Mucosa of gallbladder (tissue), 1 donor: ENCODE measurements at places on chromosomes 12 and 14.

GRCh38 chr14:92797935-92798653 is 4.0 kb downstream of the GOLGA5 start:
- DNase-seq: no peak

DNA sequence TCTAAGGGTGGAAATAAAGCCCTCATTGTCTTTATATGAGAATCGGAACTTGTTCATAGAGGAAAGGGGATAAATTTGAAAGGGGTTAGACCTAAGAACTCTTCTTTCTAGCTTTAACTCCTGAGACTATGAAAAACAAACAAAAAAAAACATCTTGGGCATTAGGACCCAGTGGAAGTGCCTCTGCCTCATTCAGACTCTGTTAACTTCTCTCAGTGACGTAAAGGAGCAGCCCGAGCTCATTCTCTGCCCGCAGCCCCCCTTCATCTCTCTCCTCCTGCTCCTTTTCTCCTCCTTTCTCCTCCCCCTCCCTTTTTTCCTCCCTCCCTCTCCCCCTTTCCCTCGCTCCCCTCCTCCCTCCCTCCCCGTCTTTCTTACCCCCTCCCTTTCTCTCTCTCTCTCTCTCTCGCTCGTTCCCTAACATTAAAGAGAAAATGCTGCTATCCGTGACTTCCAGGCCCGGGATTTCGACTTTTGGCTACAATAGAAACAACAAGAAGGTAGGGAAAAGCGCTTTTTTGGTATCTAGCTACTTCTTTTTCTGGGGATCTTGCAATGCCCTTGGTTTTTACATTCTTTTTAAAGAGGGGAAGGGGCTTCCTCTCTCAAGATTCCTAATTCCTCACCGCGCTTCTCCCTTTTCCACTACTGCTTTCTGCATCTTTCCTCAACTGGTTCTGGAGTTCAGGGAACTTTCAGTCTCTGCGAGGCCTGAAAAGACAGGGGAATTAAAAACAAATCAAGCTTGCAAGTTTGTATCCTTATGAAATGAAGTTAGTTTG is at the start of gene RBMS2:
Gene RBMS2, plus strand, starts transcription at position 231 of the 782 bp plus-strand sequence. Its CDS starts 204 bp downstream, at position 435.
- DNase-seq: peak; percentile 88

GRCh38 chr14:100567009-100567876 is 20.0 kb downstream of the BEGAIN start:
- DNase-seq: no peak

- DNase-seq: no peak
These were observed 98.5 kb upstream of the SEL1L start for GRCh38 chr14:81632157-81632556.

DNA sequence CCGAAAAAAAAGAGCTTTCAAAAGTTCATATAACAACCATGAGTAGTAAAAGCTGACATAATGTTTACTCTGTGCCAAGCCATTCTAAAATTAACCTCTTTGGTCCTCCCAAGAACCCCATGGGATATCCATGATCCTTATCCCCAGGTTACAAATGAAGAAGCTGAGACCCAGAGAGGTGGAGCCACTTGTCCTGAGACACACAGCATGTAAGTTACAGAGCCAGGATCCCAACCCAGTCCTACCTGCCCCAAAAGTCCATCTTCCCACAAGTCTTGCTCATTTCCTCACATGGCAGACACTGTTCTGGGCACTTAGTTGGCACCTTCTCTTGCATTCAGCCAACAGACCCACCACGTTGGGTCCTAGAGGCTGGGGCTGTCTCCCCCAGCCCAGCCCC is 37.1 kb downstream of the TRPV4 start:
- DNase-seq: no peak

GRCh38 chr14:90274019-90274418 is 17.7 kb downstream of the PSMC1 start:
- DNase-seq: no peak

DNA sequence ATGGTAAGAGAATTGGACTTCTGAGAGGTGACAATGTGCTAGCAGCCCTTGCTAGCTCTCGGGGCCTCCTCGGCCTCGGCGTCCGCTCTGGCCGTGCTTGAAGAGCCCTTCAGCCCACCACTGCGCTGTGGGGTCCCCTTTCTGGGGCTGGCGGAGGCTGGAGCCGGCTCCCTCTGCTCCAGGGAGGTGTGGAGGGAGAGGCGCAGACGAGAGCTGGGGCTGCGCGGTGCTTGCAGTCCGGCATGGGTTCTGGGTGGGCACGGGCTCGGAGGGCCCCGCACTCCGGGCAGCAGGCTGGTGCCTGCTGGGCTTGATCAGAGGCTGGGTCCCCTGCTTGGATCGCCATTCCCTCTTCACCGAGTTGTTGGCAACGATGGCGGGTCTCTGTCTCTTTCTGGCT is 226.4 kb upstream of the AMIGO2 start:
- no peak for DNase-seq

- no peak for DNase-seq
These were observed 465.7 kb upstream of the MGAT4C start for GRCh38 chr12:86721713-86722397.

DNA sequence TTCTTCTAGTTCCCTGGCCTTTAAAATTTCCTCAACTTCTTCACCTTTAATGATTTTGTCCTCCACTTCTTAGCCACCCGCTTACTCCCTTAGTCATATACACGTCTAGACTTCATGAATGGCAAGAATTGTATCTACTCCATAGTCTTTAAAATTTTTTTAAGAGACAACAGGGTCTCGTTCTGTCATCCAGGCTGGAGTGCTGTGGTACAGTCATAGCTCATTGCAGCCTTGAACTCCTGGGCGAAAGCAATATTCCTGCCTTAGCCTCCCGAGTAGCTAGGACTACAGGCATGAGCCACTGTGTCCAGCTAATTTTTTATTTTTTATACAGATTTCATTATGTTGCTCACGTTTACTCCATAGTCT is 47.9 kb downstream of the BBS10 start:
- no peak for DNase-seq
